GOT3 (cell line): ENCODE measurements at places on chromosomes 3 and 15.

GRCh38 chr3:49877716-49878115 lies 8.0 kb upstream of the CAMKV start:
- DNase-seq = no peak

DNA sequence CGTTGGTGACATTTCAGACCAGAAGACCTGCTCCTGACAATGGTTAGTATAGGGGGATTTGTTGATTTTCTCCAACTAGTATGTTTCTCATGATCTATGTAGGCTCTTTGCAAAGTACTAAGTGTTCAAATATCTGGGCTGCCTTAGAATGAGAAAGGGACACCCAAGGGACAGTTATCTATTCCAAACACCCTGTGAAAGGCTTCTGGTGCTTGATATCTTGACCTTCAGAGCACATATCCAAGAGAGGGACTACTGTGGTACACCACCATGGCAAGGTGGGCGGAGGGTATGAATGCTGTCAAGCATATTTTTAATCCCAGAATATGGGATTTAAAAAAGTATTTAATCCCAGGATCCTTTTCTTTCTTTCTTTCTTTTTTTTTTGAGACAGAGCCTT lies 1.1 kb downstream of the FANCD2OS start:
- no peak for DNase-seq

DNA sequence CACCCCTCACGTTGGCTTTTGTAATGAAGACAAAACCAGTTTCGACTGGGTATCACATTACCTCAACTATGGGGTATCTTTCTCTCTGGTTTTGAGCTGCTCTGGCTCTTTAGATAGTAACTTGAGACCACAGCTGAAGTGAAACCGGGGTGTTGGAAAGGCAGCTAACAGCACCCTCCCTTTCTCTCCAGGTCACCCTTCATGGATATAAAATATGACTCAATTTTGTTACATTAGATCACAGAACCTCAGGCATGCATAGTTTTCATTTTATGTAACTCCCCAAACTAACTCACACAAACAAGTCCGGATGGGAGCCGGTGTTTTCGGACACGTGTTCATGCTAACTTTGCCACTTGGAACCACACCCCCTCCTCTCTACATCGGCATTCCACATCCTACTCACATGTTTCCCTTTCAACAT lies 90.7 kb downstream of the NR2F2 start:
- DNase-seq = no peak

DNA sequence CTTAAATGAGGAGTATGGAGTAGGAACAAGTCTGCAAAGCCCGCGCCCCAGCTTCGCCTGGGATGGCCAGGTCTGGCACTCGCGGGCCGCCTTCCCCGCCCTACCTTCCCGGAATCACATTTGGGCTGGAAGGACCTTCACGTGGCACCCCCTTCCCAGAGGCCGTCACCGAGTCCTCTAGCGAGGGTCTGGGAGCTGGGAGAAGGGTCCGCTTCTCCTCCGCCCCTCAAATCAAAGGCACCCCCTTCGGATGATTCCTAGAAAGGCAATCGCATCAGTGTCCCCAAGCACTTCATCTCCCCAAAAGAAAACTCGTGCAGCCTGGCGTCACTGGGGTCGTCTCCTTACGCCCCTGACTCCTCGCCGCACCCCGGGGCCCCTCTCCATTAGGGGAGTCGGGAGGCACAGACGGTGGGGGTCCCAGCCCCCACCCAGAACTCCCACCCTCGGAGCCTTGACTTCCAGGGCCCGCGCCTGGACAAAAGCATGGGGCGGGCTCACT lies 380 bp downstream of the MYLK start:
- DNase-seq = no peak

- DNase-seq = no peak
These were observed 56.0 kb upstream of the SUCLG2 start for GRCh38 chr3:67710396-67710795.

GRCh38 chr15:31499953-31500765 lies 173.5 kb downstream of the KLF13 start:
- no peak for DNase-seq

DNA sequence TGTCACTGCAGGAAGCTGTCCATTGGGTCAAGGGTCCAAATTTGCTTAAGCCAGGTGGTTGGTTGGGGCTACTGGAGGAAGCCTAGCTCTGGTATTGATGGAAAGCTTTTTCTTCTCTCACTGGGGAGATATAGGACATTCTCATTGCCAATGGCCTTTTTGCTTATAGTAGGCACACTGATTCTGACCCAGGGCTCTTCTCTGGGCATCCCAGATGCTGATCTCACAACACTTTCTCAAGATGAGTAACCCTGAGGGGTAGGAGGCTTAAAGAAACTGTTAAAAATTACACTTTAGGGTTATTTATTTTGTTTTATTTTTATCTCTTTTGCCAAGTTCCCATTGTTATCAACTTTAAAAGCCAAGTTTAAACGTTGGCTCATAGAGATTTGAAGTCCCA lies 337.8 kb downstream of the LRRC3B start:
- no peak for DNase-seq

- no peak for DNase-seq
These were observed 339.7 kb downstream of the SATB1 start for GRCh38 chr3:18085429-18085828.

DNA sequence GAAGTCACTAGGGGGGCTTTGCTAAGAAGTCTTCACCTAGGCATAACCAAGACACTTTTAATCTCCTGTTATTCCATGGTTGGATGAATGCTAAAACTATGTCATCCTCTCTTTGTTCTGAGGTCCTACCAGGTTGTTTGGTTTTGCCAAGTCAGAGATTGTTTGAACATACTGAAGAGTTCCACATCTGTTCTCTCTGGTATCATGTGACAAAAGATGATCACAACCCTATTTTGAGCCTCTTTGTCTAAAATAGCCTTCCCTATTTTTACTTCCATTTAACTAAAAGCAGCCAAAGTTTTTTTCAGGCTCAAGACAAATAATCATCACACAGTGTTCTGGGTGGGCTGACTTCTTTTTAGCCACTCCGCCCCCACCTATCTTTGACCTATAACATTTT lies 218.4 kb upstream of the LMCD1 start:
- DNase-seq = no peak

DNA sequence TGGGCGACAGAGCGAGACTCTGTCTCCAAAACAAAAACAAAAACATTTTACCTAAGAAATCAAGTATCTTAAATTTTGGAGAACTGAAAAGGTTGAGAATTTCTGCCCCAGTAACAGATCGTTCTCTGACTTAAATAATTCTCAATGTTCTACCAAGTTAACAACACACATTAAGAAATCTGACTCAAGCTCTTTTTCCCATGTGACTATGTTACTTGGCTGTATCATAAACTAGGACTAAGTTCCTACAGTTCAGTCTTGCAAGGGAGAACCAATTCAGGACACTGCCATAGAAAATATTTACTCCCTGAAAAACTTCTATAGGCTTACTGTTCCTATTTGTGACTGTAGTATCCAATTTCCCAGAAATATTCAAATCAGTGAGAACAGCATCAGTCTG lies 20.9 kb upstream of the USF3 start:
- DNase-seq = no peak

DNA sequence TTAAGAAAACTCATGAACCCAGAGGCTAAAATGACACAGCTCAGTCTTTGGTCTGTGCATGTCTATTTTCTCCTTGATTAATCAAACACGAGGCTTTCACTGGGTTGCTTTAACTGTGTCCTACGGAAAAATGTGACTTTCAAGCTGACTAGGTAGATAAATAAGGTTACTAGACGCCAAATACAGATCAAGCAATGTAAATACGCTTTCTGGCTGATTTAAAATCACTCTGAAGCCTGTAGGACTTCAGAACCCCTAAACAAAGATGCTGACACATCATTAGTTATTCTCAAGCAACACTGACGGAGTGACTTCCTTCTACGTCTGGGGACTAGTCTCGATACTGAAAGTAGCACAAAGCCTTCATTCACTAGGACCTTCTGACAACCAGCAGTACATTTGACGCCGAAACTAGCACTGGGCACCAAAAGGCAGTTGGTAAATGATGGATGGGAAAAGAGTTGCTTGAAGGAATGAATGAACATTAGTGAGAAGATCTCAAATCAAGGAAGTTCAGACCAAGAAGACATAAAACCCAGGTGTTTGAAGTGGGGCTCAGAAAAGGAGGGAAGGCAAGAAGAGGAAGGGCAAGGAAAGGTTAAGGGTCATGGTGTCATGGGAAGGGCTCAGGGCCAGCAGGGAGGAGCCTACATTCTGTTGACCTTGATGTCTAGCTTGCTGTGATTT lies 67.1 kb upstream of the CDV3 start:
- DNase-seq = no peak

DNA sequence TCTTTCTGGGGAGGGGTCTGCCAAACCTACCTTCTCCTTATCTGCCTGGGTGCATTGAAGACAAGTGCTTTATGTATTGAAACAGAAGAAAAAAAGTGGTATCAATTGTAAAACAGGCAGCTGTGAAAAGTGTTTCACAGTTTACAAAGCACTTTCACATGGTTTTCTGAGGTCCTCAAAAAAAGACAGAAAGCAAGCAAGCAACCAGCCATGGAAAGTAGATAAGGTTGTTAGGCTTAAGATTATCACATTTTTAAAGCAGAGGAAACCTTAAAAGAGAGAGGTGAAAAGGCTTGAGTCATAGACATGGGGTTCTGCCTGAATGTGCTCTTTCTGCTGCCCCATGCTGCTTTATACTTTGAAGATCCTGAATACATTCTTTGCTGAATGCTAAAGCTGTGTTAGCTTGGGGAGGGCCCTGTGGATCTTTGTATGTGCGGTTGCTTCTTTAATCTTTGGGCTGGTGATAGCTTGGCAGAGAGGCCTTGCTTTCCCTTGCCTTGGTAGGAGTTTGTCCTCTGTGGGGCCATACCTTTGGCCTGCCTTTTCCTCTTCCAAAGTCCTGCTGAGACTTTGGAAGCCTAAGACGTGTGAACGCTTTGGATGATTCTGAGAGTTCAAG lies 2.6 kb downstream of the SMAD3 start:
- DNase-seq = no peak

DNA sequence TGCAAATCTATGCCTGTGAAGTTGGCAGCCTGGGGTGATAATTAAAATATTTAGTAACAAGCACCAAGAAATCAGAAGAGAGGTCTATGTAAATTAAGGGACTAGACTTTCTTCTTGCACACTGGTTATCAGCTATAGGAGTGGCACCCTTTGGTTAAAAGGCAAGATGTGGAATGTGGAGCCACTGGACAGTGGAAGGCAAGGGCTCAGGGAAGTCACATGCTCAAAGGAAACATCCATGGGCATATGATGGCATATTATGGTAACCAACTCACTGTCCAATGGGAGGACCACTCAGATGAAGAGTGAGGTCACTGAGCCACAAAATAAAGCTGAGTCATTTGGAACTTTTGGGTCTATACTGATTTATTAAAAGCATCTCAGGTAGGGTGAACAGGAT lies 165.6 kb upstream of the PRICKLE2 start:
- DNase-seq = no peak

- no peak for DNase-seq
These were observed 30.1 kb downstream of the GREM1 start for GRCh38 chr15:32747921-32748342.

GRCh38 chr3:126112531-126113237 lies 28.8 kb upstream of the SLC41A3 start:
- DNase-seq = no peak

GRCh38 chr15:58506064-58506490 lies 74.3 kb downstream of the LIPC start:
- DNase-seq = no peak

DNA sequence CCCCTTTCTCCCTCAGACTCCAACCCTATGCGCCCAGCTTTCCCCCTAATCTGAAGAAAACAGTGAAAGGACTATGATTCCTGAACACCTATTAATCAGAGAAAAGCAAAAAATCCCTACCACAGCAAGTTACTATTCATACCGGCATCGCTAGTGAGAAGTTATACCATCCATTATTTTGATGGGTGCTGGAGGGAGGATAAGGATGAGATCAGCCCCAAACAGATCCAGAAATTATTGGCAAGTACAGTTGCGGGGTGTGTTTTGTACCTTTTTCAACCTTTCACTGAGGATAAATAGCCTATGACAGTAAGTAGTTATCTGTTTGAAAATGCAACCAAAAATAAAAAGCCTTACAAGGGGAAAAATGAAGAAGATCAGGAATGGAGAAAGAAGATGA lies 59.9 kb upstream of the ADAMTS9 start:
- DNase-seq = no peak

GRCh38 chr15:55499151-55499550 lies 8.9 kb downstream of the DNAAF4 start:
- no peak for DNase-seq

DNA sequence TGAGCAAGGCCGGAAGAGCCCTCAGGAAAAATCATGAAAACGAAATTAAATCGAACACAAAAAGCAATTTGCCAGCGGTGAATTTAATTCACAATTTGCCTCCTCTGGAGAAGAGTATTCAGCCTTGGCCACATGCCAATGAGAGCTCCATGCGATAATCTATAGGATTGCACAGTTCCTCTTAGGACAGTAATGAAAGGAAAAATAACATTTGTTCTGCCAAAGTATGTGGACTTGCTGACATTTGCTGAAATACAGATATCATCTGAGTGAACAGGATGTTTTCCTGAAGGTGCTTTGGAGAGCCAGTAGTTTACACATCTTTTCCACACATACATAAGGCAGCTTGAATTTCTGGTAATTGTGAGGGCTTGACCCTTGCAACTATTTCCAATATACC lies 188.6 kb upstream of the PDZRN3 start:
- DNase-seq = no peak

DNA sequence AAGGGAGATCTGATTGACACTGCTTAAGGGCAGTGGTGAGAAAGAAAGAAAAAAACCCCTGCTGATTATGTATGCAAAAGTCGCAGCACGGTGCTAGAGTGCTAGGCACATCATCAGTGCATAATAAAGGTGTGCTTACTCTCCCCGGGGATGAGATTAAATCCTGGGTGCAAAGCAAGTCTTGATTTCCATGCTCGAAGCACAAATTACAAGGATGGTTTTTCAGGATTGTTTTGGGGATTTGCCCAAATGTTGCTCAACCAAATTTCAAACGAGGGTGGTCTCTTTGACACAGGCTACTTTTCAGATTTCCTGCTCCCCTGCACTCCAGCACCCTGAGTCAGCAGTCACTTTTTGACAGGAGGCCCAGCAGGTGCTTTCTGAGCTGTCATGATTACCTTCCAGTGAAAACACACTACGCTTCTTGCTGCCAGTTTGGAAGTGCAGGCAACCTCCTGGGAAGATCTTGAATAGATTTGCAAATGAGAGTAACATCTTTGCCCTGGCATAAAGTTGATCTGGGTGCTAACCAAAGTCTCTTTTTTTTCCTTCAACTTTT lies 167.5 kb upstream of the TRIM42 start:
- no peak for DNase-seq

DNA sequence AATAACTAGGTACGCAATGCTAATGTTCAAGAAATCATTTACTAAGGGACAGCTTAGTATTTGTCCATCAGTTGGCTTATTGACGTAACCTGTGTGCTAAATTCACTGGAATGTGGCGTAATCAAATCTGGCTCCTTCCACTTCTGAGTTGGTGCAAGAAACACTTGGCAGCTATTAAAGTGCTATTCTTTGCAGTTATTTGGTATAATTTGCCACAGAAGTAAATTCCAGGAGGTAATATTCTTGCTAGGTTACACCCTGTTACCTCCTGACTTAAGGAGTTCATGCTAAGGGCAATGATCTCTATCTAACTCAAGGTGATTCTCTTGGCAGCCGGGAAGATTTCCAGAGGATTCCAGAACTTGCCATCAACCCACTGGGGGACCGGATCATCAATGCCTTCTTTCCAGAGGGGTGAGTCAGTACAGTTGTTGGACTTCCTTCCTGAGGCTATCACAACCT lies 25.5 kb downstream of the CHP1 start:
- DNase-seq = no peak
